Nucleus accumbens (tissue), 56 donors: ENCODE measurements at places on chromosomes 12 and 14.

DNA sequence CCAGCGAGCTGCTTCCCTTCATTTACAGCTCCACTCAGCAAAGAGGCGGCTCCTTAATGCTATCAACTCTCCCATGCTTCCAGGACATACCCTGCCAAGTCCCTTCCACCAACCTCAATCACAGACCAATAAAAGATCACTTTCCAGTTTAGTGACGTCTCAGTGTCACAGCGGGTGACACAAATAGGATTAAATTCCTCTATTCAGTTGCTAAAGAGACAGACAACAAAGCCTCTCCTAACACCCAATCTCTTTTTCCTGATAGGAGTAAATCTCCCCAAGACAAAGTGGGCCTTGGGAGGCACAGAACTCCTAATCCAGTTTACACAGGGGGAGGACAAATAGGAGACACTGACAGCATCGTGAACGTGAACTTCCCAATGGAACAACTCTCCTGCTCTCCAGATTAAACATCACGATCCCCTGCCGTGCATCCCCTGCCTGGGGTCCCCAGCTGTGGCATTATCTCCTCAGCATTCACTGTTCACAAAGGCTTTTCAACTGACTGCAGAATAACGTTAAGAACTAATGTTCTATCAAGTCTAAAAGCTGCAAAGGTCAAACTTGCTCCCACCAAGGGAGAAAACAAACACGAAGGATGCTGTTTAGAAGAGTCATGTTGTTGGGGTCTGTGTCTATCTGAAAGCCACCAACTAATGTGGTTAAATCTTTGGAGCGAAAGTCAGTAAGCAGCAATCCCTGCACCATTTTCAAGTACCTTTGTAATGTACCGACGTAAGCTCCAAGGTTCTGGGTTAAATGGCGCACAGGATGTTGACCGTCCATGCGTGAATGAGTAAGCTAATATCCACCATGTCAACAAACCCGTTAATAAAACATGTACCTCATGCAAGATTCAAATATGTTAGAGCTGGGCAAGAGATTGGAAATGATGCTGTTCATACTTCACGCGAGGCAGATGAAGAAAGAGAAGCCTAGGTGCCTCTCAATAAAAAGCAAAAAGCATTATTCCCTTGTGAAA, 31.5 kb downstream of the TMEM132D start:
- DNase-seq, result no peak

GRCh38 chr14:86574778-86575129, 1044.8 kb downstream of the FLRT2 start:
- no peak for DNase-seq

GRCh38 chr12:105425254-105426174, 95.0 kb downstream of the C12orf75 start:
- no peak for DNase-seq

DNA sequence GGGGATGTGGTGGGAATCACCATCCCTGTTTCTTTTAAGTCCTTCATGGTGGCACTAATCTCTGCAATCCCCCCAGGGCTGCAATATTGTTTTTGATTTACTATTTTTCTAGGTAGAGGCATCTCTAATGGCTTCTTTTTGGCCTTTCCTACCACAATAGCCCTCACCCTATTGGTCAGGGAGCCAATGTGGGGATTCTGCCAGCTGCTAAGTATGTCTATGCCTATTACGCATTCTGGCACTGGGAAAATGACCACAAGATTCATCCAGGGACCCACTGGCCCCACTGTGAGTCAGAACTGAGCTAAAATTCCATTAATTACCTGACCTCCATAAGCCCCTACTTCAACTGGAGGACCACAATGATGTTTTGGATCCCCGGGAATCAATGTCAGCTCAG, 15.9 kb upstream of the GLIPR1L2 start:
- DNase-seq, result no peak

DNA sequence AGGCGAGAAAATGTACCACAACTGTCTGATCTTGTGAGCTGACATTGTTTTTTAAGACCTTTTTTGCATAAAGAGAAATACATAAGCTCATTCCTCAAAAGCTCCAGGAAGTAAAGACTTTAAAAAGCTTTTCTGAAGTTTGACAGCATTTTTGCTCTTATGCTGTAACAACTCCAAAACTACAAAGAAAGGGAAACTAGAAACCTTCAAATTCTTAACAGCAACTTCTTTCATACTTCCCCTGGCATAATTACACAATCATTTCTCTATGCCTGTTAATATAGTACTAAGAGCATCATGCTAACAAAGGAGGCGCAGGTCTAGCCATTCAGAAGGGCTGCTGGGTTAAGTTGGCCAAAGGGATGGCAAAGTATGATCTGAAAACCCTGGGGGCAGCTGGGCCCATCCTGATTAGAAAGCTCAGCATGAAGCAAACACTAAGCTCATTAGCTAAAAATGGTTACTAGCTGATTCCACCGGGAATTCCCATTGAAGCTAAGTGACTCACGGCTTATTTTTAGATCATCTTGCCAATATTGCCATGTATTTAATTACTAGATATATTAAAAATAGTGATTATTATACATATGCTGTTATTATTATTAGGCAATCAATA, 26.1 kb upstream of the ANP32D start:
- DNase-seq, result no peak

DNA sequence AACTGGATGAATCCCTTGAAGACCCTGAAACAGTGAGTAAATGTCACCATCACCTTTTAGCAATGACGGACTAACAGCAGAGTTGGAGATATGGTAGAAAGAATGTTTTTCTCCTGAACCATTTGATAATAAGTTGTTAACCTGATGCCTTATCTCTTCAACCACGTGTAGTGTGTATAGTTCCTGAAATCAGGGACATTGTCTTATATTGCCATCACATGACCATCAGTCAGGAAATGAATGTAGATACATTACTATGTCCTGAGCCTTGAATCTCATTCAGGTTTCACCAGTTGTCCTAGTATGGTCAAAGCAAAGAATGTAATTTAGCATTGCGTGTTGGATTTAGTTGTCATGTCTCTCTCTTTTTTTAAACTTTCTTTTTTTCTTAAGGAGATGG, 15.7 kb downstream of the ATP6V0A2 start:
- DNase-seq, result no peak
